ENCODE measurements at places on chromosomes 6 and 20.

DNA sequence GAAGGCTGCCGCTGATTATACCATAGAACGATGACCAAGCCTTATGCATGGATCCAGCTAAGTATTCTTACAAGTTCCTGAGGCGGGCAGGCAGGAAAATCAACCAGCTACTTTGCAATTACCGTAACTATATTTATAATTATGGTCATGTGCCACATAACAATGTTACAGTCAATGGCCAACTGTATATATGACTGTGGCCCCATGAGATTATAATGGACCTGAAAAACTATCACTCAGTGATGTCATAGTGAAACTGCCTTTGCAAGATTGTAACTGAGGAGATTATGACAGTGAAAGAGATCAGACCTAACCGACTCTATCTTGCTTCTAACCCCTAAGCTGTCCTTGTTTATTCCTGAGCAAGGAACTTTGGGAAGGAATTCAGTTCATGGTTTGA lies 33.1 kb upstream of the FAM135A start:
- DNase-seq: no peak

DNA sequence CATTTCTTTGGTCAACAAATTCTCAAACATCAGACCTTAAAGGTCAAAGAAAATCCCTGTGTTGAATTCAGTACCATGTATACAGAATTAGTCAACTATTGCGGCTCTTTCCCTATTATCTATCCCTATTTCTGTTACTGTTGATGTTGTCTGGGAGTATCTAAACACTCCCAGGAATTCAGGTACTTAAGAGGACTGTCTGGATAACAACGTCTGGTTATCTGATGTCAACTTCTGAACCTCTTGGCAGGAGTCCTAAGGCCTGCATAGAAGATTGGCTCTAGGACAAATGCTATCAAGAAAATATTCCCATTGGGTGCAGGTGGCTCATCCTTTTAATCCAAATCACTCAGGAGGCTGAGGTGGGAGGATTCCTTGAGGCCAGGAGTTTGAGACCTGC lies 255.6 kb downstream of the KHDC1L start:
- no peak for DNase-seq

GRCh38 chr6:167007985-167008384 lies 8.8 kb downstream of the CEP43 start:
- no peak for DNase-seq

DNA sequence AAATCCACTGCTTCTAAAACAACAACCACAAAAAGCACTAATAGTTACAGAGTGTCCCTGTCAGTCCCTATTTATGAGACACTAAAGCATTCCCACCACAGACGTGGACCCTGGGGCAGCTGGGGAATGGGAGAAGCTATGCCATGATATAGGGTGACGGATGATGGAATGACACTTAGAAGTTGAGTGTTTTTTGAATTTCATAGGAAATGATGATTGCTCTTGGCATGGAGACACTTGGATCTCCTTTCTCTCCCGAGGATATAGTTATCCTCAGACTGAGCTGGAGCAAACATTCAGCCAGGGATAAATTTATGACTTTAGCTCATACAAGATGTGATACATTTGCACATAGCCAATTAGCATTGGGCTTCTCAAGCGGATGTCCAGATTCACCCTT lies 151.2 kb downstream of the EDN3 start:
- no peak for DNase-seq

GRCh38 chr6:12973386-12973785 lies 256.8 kb downstream of the PHACTR1 start:
- DNase-seq: no peak

- no peak for DNase-seq
These were observed 427.9 kb downstream of the CD83 start for GRCh38 chr6:14545496-14545895.

All from HFF-Myc (cell line).